ENCODE measurements at places on chromosomes 6 and 20.

GRCh38 chr6:31008165-31008564 is 2.1 kb upstream of the MUC22 start:
- DNase-seq: no peak

- no peak for DNase-seq
Measured at GRCh38 chr6:130929036-130929678, 102.0 kb downstream of the SMLR1 start.

DNA sequence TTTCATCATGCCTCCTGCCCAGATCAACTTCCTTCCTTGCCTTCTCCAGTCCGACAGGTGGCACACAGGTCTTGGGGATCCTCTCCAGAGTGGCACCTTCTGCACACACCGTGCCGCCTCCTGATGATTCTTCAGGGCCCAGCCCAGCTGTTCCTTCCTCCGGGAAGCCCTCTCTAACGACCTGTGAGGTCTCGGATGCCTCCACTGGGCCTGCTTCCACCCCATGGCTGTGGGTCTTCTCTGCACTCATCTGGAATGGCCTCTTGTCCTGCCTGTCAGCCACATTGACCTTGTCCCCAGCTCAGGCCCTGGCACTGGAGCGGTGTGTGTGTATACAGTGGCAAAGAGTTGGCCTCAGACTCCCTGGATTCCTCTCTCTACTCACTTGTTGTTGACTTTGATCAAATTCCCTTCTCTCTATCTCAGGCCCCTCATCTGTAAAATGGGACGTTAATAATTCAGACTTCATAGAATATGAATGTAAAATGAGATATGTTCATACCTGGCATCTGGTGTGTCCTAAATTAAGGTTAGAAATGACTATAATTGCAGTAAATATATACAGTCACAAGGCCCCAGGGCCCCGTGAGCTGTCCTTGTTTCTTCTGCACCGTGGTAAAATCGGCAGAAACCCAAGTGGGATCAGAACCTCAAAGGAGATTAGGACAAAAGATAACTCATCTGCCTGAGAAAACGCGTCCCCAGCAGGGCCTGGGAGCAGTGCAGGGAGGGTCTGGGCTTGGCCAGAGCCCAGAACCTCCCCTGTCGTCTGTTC is 1.5 kb downstream of the FAM210B start:
- DNase-seq: no peak

GRCh38 chr6:503610-504362 is 112.2 kb downstream of the IRF4 start:
- no peak for DNase-seq

DNA sequence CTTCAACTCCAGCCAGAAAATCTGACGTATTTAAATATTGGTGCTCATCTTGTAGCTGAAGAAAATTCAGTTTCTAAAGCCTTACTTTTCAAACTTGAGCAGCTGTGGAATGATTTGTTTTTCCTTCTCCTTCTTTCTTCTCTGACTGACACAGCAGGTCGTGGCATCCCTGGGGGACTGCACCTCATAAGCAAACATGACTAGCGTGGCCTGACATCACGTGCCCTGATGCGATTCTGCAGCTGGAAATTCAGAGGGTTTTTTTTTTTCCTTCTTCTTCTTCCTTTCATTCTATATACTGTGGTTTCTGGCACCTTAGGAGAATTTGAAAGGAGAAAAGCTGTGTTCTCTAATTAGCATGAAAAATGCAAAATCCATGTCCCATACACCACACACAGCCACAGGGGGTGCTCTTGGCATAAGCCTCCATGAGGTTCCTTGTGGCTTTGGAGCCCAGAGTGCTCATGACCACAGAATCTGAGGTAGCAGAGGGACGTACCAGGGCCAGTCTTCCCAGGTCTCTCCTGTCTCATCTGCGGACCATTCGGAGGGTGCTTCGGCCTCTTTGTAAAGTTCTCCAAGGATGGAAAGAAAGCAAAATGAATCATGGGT is 258.5 kb upstream of the CDH4 start:
- DNase-seq: no peak

Measured in T-helper 17 cell (primary cell).